DMS79 (cell line): ENCODE measurements at places on chromosomes 2 and 18.

DNA sequence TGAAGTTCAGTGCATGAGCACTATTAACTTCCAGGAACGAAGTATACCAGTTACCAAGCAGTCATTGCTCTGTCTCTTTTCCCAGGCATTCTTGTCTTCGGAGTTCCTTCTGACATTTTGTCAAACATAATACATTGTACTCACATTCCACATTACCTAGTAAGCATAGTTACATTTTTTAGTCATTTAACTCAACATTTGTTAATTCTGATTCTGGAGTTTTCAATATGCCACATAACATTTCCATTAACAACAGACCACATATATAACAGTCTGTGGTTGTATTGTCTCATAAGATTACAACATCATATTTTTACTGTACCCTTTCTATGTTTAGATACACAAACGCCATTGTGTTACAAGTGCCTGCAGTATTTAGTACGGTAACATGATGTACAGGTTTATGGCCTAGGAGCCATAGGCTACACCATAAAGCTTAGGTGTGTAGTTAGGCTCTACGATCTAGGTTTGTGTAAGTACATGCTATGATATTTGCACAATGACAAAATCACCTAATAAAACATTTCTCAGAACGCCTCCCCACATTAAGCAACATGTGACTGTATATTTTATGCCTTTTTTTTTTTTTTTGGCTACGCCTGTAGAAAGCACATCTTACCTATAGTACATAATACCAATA is 187.1 kb downstream of the DYM start:
- DNase-seq: no peak

DNA sequence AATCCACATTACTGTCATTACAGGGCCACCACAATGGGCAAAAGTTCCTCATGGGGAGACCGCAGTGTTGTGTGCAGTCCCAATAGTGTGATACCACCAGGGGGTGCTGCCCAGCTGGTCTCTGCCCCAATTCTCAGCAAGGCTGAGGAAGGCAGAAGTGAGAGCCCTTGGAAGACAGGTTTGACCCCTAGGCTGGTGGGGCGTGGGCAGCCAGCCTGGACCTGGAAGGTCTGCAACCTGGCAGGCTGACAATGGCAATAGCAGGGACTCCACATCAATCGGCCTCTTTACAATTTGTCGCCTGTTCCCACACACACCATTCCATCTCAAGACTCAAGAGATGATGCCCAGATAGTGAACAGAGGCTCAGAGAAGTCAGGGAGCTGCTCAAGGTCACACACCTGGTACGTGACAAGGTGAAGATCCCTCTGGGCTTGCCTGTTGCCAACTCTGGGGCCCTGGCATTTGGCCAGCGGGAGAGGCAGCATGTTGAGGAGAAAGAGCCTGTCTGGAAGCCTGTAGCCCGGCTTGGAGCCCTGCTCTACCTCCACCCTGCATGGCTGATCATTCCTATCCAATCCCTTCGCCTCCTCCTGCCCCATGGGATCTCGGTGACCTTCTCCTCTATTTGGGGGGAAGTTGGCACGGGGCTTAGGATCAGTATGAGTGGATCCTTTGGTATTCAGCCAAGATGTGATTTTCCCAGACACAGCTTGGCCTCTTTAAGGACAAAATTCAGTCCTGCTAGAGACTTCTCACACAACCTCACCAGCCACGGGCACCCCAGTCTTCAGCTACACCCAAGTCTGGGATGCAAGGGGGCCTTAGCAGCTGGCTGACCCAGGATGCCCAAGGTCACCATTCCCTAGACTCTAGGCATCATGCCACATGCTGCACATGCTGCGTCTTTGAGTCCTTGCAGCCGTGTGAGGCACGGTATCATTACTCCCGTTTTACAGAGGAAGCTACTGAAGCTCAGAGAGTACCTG is 2.9 kb upstream of the ATOH8 start:
- peak; percentile 65 for DNase-seq

DNA sequence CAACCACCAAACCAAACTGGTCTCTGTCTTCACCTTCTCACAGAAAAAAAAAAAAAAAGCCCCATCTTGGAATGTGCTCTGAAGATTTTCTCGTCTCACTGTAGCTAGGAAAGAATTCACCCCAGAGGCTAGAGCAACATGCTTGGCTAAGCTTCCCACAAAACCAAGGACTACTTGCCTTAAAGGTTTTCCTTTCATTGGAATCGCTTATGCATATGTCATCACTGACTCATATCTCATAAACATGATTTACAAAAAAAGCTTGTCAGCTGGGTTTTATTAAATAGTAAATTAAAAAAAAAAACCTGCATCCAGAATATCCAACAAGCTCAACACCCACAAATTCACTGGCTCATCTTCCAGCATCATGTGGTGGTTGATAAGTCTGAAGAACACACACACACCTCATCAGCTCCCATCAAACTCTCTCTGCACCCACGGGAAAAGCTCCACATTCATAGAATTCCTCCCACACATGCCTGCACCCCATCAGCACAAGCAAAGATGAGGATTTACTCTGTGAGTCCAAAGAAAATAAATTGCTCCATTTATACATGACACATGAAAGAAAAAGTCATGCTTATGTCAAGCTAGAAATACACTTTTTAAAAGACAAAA is 182.0 kb upstream of the TRIB2 start:
- DNase-seq: no peak

- no peak for DNase-seq
Measured at GRCh38 chr18:54684784-54685183, 93.7 kb downstream of the DYNAP start.

GRCh38 chr18:715626-716025 is 3.2 kb upstream of the ENOSF1 start:
- DNase-seq: no peak

GRCh38 chr2:156908825-156909224 is 348.7 kb upstream of the GALNT5 start:
- no peak for DNase-seq
